Ascending aorta (tissue), 2 donors: ENCODE measurements at places on chromosomes 11 and 22.

DNA sequence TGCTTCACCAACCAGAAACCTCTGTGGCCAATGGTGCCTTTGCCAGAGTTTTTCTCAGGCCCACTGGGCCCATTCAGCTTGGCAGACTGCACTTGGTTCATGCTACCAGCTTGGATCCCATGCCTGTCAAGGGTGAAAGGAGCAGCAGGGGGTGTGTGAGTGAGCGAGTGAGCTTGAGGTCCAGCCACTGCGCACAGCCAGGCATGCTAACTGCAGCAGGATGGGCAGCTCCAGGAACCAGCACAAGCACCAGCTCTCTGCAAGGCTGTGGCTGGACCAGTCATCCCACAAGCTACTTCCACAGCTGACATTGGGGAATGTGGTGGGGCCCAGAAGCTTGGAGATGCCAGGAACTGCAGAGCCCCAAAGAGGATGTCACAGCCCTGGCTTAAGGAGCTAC, 40.8 kb downstream of the DDIAS start:
- DNase-seq = no peak

DNA sequence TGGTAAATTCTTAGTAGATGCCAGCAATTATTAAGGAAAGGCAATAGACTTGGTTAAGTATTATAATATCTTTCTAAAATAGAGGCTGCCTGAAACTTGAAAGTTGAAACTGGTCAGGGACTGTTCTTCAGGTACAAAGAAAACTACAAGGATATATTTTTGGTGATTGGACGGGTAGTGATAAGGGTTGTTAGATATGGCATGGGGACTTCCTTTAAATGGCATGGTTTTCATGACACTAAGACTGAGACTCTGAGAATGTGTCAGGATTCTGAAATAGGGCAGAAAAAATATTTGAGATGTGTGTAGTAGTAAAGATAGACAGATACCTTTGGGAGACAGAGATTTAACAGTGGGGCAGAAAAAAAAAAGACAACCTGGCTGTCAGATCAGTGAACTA, 108.4 kb upstream of the SLC5A12 start:
- DNase-seq = no peak

GRCh38 chr11:2120359-2121100, 18.7 kb downstream of the IGF2 start:
- DNase-seq = no peak

DNA sequence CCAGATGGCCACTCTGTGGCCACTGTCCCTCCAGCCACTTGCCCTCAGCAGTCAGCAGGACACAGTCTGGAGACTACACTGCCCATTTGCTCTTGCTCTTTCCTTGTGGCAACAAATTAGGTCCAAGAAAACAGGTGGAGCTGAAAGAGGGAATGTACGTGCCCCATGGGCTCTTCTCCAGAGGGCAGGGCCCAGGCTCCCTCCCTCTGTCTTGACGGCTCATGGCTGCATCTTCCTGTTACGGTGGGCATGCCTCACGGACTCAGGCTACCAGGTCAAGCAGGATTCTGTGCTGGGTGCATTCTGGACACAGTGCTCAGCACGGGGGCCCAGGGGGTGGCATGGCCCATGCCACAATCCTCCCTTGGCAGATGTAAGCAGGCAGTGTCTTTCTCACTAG, 71.3 kb downstream of the MED15 start:
- no peak for DNase-seq

GRCh38 chr11:113016905-113017304, 55.7 kb downstream of the NCAM1 start:
- no peak for DNase-seq

DNA sequence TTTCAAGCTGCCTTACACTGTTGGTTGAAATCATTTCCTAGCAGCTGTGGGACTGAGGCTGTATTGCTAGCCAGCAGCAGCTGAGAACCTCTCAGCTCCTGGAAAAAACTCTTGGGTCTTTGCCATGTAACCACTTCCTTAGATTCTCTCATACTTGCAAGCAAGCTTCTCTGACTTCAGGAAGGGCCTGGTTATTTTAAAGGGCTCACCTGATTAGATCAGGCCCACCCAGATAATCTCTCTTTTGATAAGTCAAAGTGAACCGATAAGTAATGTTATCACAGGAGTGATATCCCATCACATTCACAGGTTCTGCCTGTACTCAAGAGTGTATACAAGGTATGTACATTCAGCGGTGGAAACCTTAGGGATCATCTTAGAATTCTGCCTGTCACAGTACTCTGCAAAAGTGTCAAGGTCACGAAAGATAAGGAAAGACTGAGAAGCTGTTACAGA, 7.4 kb upstream of the CLPB start:
- no peak for DNase-seq

- DNase-seq = no peak
Observed at GRCh38 chr11:26048271-26048670, 283.7 kb upstream of the ANO3 start.

DNA sequence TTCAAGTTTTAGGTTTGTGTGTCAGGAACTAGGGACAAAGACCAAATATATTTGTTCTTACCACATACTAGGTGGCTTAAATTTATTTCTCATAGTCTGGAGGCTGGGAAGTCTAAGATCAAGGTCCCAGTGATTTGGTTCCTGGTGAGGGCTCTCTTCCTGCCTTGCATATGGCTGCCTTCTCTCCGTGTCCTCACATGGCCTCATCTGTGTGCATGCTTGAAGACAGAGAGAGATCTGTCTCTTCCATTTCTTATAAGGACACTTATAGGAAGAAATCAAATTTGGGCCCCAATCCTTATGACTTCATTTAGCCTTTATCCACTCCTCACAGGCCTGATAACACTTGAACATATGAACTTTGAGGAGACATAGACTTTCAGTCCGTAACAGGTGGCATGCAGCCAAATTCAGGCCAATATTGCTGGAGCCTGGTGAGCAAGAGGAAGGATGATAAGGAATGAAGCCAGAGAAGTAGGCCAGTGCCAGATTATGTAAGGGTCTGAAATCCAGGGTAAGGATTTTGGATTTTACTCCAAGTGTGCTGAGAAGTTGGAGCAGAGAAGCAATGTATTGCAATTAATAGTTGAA, 35.1 kb downstream of the TTC17 start:
- no peak for DNase-seq

GRCh38 chr22:26669060-26669481, 11.7 kb downstream of the MIAT start:
- DNase-seq = no peak

- DNase-seq = no peak
Observed at GRCh38 chr11:21307874-21308273, 638.5 kb downstream of the NELL1 start.

- DNase-seq = no peak
Observed at GRCh38 chr11:16607675-16608644, 130.5 kb upstream of the C11orf58 start.

GRCh38 chr22:11360632-11361031, 4167.4 kb upstream of the OR11H1 start:
- no peak for DNase-seq

- peak; percentile 80 for DNase-seq
Observed at GRCh38 chr11:77073328-77074001, 6.7 kb downstream of the CAPN5 start.

GRCh38 chr22:29478326-29479276, 1.4 kb upstream of the NEFH start:
- no peak for DNase-seq

GRCh38 chr11:4881188-4881587, 512 bp upstream of the OR51T1 start:
- no peak for DNase-seq

GRCh38 chr11:92123540-92123939, 101.1 kb upstream of the FAT3 start:
- DNase-seq = no peak

- DNase-seq = no peak
Observed at GRCh38 chr11:69276165-69276564, 17.8 kb upstream of the MYEOV start.

DNA sequence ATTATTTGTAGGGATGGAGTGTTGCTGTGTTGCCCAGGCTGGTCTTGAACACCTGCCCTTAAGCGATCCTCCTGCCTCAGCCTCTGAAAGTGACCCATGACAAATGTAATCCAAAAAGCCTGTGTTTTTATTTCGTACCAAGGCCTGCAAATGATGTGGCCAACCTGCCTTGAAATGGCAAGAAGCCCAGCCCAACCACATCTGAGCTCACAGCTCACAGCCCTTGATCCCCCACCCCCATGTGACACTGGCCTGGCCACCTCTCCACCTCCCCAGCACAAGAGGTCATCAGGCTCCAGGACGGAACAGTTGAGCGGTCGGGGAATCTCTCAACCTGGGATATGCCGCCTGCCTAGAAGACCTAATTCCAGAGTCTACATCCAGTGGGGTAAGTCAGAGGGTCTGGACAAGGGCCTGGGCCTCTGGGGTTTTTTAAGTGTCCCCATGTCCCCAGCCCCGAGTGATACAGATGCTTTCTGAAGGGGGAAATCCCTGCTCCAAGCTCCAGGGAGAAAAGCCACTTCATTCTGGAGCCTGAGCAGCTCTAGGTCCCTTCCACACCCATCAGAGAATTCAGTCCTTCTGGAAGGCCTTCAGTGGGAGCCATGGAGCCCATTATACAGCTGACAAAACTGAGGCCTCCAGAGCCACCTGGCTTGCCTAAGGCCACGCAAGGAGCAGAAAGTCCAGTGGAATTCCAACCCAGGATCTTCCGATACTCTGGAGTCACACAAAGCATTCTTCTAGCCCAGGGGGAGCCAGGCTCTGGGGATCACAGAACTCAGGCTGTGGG, 70.7 kb downstream of the MN1 start:
- no peak for DNase-seq

GRCh38 chr11:9594267-9595046, 21.0 kb downstream of the WEE1 start:
- DNase-seq = no peak

DNA sequence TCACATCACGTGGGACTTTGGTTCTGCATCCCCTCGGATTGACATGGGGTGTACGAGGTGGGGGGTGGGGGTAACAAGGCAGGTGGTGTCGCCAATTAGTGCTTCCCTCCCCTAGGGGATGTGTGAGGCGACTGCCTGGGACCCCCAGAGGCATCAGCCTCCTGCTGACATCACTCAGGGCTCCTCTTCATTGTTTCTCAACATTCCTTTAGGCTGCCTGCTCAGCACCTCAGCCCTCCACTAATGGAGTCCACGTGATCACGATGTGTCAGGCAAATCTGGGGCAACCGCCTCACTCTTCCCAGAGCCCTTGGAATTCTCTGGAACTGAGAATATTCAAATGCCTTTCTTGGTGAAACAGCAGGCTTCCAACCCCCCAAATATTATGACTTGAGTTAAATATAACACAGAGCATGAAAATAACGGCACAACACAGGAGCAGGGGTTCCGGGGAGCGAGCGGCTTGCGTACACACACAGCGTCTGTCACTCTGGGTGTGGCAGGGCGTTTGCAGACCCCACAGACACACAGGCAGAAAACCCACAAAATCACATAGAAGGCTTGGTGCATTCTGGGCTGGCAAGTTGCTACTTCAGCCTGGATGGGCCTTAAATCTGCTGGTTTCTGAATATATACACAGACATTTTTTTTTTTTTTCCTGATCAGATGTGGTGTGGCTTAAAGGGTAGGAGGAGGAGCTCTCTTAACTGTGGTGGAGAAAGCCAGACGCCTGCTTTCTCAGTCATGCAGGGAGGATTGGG, 170.1 kb upstream of the CADM1 start:
- DNase-seq = no peak

- DNase-seq = no peak
Observed at GRCh38 chr11:43567396-43567975, 113.1 kb upstream of the HSD17B12 start.

DNA sequence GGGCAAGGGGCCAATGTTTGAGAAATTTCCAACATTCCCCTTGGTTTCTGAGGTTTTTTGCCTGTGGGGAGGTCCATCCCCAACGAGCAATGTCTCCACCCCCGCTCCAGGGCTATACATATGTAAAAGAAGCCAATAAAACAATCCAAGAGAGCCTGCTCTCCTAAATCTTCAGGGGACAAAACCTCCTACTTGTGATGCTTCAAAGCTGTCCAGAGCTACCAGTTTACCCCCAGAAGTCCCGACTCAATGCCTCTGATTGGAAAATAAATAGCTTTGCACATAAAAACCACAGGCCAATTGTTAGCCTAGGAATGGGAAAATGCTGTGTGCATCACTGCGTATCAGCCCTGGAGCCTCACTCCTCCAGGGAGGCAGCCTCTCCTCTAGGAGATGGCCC, 66.0 kb upstream of the PAX6 start:
- no peak for DNase-seq

- no peak for DNase-seq
Observed at GRCh38 chr11:132490978-132491377, 1041.3 kb downstream of the OPCML start.

- no peak for DNase-seq
Observed at GRCh38 chr11:45413156-45413858, 127.2 kb upstream of the SYT13 start.

DNA sequence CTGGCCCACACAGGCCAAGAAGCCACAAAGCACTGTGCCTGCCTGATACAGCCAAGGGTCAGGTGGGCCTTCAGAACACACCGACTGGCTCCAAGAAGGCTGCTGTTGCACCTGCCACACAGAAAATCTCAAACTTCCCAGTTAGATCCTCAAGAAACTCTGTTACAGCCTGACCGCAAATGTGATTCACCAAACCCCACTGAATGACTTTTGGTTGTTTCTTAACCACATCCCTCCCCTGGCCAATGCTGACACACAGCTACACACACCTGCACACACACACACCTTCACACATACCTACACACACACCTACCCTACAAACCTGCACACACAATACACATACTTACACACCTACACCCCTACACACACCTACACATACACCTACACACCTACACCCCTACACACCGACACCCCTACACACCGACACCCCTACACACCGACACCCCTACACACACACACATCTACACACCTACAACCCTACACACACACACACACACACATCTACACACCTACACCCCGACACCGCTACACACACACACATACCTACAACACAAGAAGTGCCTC, 31.5 kb downstream of the CDKN1C start:
- DNase-seq = no peak

GRCh38 chr11:27916541-27917100, 191.3 kb downstream of the KIF18A start:
- DNase-seq = no peak

DNA sequence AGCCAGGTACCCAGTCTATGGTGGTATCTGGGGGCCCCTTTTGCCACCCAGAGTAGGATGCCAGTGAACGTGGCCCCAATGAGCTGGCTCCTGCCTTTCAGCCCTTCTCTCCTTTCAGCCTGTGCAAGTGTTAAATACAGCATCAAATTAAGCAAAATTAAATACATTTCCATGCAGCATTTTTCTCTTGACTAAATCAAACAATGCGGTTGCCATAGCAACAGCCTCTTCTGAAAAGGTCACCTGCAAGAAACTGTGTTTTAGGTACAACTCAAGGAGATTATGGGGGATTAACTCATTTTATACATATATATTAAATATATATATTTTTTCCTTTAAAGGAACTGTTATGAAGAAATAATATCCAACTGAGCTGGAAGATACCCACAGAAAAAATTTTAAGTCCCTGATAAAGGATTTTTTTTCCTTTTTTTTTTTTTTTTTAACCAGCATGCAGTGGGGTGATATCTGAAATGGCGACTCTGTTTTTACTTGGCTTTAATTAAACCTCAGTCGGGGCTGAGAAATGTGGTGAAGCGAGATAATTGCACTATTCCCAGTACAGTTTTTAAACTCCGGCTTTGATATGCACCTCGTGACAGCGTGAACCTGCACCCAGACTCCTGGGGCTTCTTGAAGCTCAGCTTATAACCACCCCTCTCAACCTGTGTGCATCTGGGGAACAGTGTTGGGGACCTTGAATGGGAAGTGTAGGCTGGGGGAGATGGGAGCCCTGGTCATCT, 115.3 kb downstream of the PKNOX2 start:
- DNase-seq = no peak
